ENCODE measurements at places on chromosomes 7 and 10.

DNA sequence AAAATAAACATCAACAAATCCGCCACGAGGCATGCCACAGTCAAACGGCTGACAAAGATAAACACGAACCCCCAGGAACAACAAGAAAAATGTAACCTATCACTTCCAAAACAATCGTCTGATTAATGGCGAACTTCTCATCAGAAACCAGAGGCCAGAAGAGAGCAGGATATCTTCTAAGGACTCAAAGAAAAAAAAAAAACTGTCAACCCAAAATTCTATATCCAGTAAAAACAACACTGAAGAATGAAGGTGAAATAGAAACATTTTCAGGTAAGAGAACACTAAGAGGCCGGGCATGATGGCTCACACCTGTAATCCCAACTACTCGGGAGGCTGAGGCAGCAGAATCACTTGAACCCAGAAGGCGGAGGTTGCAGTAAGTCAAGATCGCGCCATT, 54.3 kb downstream of the SLC29A4 start:
- no peak for DNase-seq

DNA sequence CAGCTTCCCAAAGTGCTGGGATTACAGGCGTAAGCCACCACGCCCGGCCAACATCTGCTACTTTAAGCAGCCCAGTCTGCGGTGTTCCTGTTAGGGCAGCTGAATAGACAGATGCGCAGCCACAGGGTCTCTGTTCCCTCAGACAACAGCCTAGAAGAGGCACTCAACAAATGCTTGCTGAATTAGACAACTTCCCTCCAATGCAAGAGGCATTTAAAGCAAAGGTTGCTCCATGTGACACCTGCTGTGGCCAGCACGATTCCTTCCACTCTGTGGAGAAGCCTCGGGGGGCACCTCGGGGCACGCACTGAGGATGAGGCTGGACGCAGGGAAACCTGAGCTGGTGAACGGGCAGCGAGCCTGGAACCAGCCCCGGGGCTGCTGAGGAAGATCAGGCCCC, 237.8 kb downstream of the MAD1L1 start:
- no peak for DNase-seq

DNA sequence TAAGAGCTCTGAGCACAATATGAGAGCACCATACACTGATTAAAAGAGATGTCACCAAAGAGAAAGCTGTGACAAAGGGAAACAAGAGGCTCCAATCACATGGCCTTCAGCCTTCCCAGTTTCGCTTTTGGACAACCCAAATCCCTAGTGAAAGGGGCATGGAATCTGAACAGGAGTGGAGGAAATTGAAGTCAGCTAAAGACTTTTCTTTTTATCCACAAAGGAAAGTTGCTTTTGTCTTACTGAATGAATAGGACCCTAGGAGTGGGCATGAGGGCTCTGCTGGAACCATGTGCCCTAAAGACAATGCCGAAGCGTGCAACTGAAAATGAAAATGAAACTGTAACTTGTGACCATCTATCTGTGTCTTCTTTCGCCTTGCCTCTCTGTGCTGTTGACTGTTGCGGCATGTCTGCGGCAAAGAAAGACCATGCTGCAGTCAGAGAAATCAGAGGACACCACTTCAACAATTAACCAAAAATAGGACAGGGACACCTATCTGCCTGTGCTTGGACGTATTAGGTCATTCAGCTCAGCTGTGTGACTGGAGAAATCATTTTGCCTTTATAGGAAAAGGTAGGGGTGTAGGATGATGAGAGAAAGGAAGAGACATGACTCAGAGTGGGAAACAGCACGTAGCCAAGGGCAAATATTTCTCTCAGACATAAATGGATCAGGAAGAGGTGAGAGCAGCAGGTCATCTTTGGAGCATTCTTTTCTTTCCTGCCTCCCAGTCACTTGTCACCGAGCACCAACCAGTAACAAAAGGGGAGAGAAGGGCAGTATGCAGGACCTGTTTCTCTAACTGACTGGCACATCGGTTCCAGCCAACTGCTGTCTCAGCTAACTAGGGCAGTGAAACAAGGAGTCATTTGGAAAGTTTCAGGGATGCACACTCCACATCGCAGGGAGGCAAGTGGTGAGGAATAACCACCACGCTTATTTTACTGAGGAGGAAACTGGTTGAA, 12.3 kb downstream of the CAV2 start:
- DNase-seq: peak; percentile 11

- no peak for DNase-seq
These were observed 23.1 kb upstream of the DDIT4 start for GRCh38 chr10:72250666-72251065.

DNA sequence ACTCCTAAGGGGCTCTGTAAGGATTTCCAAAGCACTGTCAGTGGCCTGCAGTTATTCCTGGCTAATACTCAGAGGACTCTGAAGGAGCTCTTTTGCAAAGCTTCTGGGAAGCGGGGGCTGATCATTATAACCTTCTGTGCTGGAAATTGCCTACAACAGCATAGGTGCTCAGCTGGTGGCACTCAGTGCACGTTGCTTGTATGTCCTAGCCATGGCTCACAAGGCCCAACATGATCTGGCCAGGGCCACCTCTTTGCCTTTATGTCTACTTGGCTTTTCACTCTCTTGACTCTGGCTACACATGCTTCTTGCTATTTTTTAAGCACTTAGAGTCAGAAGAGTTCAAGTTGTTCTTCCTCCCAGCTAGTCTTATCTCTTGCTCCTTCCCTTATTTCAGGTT, 17.5 kb downstream of the LAMB4 start:
- DNase-seq: no peak

DNA sequence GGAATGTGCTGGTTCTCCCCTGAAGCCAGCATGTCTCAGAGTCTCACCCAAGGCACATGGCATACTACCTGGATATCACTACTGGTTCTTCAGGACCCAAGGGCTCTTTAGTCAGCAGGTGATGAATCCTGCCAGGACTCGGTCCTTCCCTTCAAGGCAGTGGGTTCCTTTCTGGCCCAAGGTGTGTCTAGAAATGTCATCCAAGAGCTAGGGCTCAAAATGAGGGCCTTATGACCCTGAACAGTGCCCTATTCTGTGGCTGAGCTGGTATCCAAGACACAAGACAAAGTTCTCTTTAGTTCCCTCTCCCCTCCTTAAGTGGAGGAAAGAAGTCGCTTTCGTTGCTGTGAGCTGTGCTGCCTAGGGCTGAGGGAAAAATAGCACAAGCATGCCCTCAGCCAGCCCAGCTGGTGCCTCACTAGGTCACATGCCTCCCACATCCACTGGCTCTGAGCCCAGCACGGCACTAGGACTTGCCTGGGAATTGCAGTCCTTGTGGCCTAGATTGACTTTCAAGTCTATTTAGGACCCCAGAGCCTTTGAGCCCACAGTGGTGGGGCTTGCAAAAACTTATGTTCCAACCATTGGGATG, 106.0 kb downstream of the BMS1 start:
- no peak for DNase-seq

All from NAMALWA (cell line).